Stimulated activated CD4-positive, alpha-beta T cell treated with anti-CD3 and anti-CD28 coated beads, TNF-alpha, amount 100 ng/mL, for 48 hours (primary cell): ENCODE measurements at places on chromosomes 6 and 20.

- DNase-seq: no peak
These were observed 291.8 kb downstream of the EYA4 start for GRCh38 chr6:133532908-133533307.

DNA sequence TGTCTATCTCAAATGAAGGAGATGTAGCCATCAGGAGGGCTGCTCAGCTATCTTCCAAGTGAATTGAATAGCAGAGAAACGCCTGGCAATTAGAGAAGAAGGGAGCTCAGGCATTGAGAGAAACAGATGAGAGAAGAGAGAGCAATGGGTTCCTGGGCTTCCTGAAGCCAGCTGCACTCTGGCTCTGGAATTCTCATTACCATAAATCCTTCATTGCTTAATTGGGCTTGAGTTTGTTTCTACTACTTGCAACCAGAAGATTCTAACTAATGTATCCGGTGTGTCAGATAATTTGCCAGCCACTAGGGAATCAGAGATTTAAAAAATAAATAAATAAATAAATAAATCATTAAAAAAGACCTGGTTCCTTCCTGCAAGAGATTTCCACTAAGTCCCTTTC lies 25.0 kb upstream of the CDKAL1 start:
- no peak for DNase-seq

DNA sequence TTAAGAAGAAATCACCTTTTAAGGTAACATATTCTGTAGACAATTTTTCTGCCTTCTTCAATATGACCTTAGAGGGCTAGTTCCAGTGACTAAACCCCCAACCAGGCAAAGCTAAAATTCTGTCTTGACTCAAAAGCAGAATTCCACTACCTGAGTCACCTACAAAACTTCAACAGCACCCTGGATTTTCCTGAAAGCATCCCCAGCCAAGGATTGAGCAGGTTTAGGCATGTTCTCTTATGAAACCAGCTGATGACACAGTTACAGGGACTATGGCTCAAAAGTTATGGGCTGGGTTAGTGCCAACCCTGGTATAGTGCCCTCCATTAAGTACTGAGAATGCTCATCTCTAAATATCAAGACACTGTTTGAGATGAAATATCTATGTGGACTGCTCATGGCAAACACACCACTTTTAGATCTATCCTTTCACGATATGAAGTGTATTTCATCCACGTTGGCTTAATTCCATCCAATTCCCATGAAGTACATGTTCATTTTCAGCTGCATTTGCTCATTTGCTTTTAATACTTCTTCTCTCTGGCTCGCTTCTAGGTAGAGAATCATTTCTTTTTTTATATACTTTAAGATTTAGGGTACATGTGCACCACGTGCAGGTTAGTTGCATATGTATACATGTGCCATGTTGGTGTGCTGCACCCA lies 53.6 kb upstream of the TNFAIP3 start:
- no peak for DNase-seq

- DNase-seq: no peak
These were observed 275.6 kb downstream of the TFAP2B start for GRCh38 chr6:51094271-51094670.

- no peak for DNase-seq
These were observed 93.4 kb downstream of the UST start for GRCh38 chr6:148840256-148840655.

- DNase-seq: no peak
These were observed 17.6 kb upstream of the ZFP64 start for GRCh38 chr20:52209154-52209571.

DNA sequence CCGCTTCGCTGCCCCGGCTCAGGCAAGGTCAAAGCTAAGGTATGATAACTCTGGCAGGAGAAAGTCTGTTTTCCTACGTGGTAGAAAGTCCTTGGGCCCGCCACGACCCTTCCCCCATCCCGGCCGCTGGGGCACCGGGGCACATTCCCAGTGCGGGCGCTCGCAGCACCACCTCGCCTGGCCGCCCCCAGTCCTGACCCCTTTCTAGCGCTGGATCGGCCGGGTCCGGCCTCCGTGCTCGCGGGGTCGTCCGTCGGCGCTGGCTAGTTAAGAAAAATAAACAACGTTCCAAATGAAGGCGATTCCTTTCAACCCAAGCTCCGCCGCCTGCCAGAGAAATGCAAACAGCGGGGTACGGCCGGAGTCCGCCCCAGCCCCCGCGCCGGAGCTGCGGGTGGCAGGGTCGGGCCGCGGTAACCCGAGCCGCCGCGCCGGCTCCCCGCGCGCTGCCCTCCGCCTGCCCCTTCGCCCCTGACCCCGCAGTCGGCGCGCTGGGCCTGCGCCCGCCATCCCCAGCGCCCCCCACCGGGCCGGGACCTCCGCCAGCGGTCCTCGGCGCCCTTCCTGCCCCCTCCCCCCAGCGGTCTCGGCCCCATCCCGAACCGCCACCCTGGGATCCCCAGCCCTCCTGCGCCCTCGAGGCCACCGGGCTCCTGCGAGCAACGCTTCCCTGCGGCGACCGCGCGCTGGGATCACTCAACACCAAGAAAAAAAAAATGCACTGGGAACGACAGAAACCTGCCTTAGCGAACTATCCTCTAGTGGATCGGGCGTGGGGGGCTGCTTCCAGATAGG lies 37.6 kb downstream of the NCR2 start:
- no peak for DNase-seq

DNA sequence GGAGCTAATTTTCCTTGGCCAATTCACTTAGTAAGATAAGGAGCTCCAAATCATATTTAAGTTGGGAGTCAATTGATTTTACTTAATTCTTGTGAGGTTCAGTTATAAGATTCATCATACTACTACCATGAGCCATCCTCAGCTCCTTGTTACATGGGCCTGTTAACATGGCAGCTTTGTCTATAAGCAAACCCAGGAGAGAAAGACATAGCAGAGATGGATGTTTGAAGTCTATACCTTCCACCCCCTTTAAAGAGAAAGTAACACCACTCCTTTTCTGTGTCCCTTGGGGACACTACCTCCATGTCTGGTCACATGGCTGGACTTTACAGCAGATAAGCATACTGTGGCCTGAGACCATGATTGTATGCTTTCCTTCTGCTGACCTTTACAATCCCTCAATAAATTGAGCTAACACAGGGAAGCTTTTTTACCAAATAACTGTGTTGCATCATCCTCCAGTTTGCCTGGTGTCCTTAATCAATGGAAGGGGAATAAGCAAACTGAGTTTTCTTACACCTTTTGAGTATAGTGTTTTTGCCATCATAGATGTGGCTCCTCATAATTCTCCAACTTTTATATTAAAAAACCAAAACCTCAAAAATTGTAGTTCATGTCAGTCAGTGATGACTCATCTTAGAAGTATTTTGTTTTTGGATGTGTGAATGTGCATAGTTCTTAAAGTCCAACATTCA lies 9.8 kb upstream of the ZNFX1 start:
- no peak for DNase-seq

DNA sequence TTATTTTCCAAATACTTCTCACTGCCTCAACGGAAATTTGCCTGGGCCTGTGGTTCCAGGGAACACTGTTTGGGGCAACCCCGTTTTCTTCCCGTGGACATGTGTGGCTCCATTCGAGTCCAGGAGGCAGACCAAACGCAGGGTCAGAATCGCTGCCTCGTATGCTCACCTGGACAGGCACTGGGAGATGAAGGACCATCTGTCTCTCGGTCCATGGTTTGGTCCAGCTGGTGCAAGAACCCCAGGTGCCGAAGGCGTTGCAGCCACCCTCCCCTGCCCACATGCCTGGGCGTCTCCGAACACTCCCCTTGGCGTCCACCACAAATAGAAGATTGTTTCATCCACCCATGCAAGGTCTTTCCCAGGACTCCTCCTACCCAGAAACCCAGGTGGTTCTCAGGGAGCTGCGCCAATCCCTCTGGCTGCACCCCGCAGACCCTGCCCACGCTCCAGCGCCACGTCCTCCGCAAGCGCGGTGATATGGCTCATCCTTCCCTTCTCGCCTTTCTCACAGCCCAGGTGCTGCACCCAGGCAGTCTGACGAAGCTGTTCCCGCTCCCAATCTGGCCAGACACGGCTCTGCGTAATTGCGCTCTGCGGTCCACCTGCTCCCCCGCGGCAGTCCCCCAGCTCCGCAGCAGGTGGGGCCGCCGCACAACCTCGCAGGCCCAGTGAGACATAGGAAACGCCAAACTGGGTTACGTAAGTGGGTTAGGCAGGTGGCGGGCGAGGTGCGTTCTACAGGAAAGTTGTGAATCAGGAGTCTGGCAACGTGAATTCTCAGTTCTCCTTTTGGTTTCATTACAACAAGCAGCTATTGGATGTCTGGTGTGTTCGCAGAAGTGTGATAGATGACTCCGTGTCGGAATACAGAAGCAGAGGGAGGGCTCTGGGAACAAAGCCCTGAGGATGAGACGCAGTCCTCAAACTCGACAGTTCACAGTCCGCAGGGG lies 146.2 kb upstream of the ECI2 start:
- DNase-seq: no peak

DNA sequence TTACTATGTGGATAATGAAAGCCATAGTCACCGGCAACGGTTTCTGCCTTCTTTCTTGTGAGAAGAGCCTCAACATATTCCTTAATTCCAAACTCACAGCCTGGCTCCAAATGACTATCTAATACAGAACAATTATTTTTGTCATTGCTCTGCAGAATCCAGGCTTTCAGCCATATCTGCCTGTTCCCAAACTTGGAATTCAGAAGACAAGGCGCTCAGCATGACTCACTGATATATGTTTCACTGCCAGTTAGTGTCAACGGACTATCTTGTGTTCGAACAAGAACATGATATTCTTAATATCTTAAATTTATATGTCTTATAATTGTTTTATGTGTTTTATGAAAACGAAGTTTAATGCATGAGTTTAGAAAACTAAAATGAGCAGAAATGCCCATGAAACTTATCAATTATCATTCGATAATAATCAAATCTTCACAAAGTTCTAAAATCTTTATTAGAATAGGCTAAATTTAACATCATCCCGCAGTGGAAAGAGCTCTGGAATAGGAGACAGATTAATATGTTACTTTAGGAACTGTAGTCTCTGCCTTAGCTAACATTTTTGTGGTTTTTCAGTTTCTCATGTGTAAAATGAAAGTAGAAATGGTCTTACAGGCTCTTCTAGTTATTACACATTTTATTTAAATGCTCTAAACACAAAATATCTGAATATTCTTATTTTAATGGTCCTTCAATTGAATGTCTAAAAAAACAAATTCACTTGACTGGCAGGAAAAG lies 669.3 kb upstream of the GJE1 start:
- no peak for DNase-seq

DNA sequence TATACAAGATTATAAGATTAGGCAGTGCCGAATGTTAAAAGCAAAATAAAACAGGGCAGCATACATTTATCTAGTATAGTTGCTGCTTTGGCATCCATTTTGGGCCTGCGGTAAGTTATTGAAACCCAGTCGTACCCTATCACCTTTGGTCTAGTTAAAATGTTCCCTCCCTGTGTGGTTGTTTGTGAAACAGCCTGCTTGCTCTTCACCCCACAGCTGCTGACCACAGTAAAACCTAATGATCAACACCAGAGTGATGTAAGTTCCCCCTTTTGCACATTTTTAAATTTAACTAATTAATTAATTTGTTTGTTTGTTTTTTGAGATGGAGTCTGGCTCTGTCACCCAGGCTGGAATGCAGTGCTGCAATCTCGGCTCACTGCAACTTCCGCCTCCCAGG lies 50.3 kb upstream of the TXNDC5 start:
- DNase-seq: no peak

DNA sequence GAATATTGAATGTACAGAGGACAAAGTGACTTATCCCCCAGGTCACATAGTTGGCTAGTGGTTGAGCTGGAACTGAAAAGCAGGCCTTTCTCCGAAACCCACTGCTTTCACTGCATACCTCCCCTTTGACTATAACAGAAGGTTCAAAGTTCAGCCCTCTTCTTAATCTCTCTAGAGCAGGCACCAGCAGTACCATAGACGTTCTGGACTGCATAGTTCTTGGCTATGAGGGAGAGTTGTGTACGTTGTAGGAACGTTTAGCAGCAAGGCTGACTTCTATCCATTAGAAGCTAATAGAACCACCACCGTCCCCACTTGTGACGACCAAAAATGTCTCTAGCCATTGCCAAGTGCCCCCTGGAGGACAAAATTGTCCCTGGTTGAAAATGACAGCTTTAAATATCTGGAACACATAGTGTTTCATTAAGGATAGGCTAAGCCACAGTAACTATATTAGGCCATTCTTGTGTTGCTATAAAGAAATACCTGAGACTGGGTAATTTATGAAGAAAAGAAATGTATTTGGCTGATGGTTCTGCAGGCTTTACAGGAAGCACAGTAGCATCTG lies 123.8 kb upstream of the MTHFD1L start:
- no peak for DNase-seq

- no peak for DNase-seq
These were observed 3.4 kb downstream of the LINC00237 start for GRCh38 chr20:21102603-21103311.

DNA sequence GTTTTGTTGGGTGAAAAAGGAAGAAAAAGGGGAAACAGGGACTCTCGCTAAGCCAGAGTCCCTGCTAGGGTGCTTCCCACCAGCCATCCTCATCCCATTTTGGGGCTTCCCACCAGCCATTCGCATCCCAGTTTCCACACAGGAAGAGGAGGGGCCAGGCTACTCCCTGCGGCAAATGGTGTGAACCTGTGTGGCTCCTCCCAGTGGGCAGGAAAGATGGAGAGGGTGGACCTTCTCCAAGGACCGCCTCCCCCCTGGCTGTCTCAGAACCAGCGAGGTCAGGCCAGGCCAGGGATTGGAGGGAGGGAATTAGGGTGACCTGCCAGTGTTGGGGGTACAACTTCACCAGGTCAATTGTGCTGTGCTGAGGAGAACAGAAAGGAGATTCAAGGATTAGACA lies 326.9 kb downstream of the PACRG start:
- DNase-seq: no peak

DNA sequence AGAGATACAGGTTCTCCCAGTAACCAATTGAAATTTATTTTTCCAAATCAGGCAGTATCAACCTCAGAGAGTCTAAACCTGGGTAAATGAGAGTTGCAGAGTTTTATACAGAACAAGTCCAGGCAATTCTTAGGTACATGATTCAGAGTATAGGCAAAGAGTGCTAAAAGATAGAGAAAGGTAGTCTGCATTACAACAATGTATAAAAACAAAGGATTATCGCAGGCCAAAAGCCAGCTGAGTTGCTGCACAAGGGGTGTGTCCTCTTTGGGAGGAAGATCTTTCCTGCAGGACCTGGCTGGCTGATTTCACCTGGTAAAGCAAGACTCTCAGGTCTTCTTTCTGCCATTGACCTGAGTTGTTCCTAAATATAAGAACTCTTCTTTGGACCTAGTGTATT lies 48.9 kb upstream of the ECHDC1 start:
- DNase-seq: no peak

DNA sequence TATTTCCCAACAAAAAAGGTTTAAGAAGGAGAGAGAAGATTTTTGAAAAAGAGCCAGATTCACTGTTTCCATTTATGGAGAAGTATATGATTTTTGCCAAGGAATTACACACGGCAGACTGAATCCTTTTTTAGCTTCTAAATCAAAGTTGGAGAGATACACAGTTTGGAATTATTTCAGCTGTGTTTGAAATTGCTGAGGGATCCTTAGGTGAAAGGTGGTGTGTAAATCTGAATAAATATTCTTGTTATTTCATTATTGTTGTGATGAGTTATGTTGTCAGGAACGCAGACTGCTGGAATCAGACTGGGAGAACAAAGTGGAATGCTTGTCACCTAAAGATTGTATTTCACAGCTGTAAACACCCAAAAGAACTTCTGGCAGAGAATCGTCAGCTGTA lies 168.5 kb upstream of the AKIRIN2 start:
- DNase-seq: no peak

- peak; percentile 6 for DNase-seq
These were observed 44.0 kb upstream of the ZBTB24 start for GRCh38 chr6:109526905-109527628.
